ENCODE measurements at places on chromosomes 13 and 19.

DNA sequence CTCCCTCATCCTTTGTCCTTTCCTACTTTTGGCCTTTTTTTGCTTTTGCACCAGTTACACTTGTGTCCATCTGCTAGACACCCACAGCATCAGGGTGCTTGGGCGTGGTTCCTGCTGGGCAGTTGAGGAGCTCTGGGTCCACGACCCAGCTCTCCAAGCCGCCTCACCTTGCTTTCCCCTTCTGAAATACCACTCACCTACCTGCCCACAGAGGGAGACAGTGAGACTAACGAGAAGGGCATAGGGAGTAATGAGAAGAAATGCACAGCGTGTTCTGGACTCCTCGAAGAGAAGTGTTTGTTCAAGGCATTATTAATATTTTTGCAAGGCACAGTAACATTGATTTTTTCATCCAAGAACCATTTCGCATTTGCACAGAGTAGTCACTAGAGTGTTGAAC, 92.9 kb downstream of the DNAJC15 start:
- no peak for DNase-seq

DNA sequence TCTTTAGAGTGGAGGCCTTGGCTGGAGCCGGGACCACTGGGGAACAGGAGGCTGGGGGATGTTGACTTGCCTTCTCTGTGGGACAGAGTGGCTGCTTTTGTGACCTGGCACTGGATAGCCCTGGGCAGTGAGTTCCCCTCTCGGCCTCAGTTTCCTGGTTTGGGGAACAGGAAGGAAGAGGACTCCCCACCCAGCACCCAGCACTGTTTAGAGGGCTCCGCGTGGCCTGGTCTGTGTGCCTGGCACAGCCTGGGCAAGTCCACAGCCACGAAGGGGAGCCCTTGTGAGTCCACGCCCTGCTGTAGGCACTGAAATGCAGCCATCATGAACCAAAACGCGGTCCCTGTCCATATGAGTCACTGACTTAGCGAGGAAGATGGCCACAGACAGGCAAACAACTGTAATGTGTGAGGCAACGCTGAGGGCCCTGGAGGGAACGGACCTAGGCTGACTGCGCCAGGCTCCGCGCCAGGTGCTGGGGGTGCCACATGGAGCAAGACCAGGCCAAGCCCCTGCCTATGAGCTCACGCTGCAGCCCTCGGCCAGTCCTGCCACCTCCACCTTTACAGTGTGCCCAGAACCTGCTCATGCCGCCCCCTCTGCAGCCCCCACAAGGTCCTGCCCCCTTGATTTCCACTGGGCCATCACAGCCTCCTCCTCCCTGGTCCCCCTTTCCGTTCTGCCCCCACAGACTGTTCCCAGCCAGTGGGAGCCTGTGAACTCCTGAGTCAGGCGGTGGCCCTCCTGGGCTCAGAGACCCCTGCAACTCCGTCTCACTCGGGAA, 35.5 kb downstream of the PAK4 start:
- no peak for DNase-seq

- no peak for DNase-seq
Measured at GRCh38 chr19:32540621-32541020, 40.4 kb upstream of the PDCD5 start.

- peak; percentile 72 for DNase-seq
Measured at GRCh38 chr19:13212759-13213330, 62.6 kb downstream of the IER2 start.

DNA sequence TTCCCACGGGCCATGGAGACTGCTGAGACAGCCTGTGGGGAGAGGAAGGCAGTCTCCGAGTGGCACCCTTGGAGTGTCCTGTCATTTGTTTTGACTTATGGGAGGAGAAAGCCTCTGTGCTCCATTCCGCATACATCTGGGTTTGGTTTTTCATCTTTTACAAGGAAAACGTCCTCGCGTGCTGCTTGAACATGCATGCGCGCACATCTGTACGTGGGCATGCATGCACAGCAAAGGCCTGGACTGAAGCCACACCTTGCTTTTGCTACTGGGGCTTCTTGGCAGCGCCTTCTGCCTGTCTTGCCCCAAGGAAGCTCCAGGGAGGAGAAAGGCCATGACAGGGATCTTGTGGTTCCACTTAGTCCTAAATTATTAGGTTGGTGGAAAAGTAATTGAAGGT, 44.0 kb downstream of the SUGP2 start:
- no peak for DNase-seq

DNA sequence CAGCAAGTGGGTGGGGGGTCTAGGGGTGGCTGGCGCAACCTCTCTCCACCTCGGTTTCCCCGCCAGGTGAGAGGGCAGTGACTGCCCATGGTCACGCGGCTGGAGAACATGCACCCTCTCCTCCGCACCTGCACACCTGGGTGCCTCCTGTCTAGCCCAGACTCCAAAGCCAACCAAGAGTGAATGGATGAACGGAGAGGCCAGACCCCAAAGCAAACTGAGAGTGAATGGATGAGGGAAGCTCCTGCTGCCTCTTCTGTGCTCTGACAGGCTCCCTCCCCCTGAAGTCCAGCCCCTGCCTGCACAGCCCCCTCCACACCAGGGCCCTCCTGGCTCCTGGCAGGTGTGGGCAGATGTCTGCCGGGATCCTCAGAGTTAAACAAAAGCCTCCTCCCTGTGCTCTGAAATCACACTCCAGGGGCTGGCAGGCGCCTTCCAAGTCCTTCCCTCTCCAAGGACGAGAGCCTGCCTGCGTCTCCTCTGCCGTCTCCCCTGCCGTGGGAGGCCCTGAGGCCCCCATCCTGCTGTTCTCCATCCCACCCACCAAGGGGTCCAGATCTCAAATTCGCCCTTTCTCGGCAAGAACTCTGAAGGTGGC, 2.2 kb downstream of the SBNO2 start:
- DNase-seq: no peak

- DNase-seq: no peak
Measured at GRCh38 chr13:108213946-108214345, 1.4 kb downstream of the LIG4 start.

GRCh38 chr13:40409278-40409677, 257.2 kb downstream of the FOXO1 start:
- no peak for DNase-seq

DNA sequence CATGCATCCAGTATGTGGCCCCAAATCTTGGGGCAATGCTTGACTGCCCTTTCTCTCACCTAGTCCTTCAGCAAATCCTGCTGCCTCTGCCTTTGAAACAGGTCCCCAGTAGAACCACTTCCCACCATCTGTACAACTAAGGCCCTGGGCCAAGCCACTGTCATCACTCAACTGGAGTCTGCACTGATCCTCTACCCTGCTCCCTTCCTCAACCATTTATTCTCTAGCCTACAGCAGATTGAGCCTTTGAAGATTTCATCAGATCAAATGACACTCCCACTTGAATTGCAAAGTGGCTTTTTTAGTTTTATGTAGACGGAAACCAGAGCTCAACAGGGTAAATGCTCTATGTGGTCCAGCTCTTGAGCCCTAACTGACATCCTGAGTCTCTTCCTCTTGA, 43.5 kb downstream of the ATP8A2 start:
- no peak for DNase-seq

- DNase-seq: no peak
Measured at GRCh38 chr13:19961924-19962323, 3.4 kb downstream of the ZMYM2 start.

- DNase-seq: no peak
Measured at GRCh38 chr13:69956349-69956748, 151.3 kb upstream of the ATXN8OS start.

DNA sequence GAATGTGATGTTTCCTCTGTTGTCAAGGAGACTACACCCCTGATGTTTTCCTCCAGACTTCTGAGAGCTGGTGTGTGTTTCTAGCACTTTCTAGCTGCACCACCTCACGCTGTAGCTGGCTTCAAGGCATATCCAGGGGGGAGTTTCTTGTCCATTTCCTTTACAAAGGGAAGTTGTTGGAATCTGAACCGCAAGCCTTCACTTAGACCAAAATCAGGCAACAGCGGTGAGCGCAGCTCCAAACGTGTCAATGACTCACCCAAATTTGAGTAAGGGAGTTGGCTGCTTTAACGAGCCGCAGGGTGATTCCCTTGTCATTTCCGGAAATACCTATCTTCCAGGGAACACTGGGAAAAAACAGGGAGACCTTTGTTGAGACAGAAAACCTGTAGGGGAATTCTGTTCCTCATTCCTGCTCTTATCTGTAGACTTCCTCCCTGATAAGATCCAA, 2.5 kb downstream of the LDLR start:
- peak; percentile 39 for DNase-seq

- DNase-seq: no peak
Measured at GRCh38 chr13:101139081-101139480, 277.2 kb downstream of the NALCN start.

DNA sequence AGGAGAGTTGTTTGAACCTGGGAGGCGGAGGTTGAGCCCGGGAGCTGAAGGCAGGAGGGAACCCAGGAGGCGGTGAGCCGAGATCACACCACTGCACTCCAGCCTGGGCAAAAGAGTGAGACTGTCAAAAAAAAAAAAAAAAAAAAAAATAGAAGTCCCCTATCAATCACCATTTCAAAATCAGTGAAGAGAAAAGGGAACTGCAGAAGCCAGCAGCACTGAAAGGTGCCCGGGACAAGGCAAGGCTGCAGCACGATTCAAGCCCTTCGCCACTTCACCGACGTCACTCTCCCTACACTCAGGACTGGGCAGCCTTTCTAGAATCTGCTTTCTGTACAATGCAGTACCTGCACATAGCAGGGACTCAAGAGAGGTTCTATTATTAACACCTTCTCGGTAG, 21.9 kb upstream of the USP12 start:
- no peak for DNase-seq

DNA sequence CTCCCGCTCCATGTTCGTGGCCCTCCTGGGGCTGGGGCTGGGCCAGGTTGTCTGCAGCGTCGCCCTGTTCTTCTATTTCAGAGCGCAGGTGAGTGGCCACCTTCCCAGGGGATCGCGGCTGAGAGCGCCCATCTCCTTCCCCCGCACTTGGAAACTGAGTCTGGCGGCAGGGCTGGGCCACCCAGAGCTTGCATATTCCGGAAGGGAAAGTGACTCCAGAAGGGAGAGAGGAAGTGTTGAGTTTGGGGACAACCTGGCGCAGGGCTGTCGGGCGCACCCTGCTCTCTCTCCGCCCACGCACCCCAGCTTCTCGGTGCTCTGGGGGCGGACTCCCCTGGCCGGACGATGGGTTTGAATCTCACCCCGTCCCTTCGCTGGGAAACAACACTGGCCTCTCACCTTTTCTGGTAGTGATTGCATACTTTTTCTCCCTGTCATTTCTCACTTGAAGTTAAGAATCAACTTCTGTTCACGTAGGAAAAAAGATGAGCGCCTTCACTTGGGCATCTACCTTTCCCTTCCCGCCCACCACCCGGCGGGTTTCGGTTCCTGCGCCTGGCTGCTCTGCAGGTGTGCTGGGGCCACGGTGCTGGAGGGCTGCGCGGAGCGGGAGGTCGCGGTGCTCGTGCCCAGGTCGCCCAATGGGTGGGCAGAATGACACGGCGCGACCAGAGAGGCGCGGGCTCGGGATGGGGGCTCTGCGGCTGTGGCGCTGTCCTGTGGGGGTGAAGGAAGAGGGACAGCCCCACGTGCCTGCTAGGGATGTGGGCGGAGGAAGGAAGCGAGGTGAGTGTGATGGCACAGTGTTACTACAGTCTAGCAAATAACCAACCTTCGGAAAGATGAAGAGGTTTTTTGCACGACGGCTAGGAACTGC, 721 bp downstream of the TNFSF11 start:
- peak; percentile 21 for DNase-seq

DNA sequence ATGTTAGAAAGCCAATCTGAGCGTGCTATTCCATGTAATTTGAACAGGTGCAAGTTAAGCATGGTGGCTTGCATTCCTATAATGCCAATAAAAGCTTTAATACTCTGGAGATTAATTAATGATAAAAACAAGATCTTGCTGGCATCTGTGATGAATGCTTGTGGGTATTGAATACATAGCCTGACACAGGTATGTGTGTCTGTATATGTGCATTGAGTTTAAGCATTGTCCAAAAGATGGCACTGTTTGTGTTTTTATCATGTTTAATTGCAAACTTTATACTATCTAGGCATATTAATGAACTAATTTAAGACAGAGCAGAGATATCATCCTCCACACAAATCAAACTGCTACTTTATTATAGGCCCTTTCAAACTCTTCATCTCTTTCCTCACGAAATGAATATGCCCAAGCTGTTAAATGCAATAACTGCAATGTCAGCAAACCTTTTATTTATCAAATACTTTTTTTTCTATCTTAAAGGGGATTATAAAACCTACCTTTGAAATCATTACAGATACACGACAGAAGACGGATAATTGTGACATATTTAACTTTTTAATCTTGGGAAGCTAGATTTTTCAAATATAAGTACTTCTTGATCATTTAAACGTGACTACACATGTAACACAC, 86.5 kb downstream of the TNFSF11 start:
- DNase-seq: no peak

DNA sequence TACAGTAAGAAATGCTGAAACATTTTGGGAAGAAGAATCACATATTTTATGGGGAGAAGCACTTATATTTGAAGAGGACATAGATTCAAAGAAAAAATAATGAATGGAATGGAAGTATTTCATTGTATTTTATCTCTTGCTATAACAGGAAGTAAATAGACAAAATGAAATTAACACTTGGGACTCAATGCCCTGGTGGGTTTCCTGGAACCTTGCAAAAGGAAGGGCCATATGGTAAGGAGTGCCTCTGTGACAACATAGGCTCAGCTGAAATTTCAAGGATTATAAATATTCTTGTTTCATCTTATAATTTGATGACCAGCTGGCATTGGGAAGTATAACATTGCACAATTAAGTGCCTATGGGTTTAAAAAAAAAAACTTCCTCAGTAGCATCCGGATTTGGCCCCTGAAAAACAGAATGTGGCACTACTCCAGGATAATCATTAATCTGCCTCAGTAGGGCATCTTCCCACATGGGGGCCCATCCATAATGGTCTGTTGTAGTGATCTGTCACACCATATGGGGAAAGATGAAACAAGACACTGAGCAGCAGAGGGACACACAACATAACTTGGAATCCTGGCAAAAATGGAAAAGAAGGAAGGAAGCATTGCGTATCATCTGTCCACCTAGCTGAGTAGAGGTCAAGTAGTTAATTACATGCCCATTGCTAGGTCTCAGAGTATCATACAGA, 321.6 kb downstream of the NDFIP2 start:
- no peak for DNase-seq

GRCh38 chr13:36513266-36513665, 81.0 kb downstream of the CCNA1 start:
- DNase-seq: no peak
